ENCODE measurements at places on chromosomes 7 and 10. TPM values are rescaled to one million over a fixed set of nuclear protein-coding genes. Genes with fewer than 3 reads are reported as not detected.

Gene LBX1
- total RNA-seq: not detected

DNA sequence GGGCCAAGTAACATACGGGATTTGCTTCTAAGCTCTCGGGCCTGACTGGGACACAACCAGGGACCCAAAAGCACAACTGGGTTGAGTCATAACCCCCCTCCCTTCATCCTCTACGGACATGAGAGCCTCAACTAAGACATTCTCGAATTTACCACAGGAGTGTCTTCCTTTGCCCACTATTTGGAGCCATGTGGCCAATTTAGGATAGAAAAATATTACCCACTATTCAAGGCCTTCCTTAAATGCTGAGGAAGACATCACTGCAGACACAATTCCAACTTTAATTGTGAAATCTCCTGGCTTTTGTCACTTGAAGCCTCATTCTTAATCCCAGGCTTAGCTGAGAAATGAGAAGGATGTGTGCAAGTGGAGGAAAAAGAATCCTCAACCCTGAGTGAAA, 11.8 kb downstream of the CTBP2 start:
- no peak for DNase-seq

Gene LRCH4
- 89.7 TPM for total RNA-seq

DNA sequence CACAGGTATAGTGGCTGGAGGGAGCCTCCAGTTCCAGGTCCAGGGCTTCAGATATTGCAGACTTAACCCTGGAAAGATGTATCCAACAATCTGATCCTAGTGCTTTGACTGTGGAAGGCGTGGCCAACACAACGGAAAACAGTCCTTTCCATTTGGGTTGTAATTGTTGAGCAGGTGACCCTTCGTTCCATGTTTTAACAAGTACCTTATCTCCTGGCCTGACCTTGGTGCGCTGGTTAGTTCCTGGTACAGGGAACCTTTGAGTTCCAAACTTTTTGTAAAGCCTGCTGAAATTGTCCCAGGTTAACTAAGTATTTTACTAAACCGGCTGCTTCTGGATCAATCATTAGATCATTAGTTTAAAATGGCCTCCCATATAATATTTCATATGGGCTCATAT, 23.9 kb upstream of the GIMAP6 start:
- no peak for DNase-seq

GRCh38 chr7:154613811-154614210, 389.1 kb downstream of the PAXIP1 start:
- DNase-seq: no peak
